ENCODE measurements at places on chromosomes 12 and 14. TPM values are rescaled to one million over a fixed set of nuclear protein-coding genes. Genes with fewer than 3 reads are reported as not detected.
A peak's percentile ranks its signal among the peaks of the same experiment; 100 is the strongest.

GRCh38 chr14:61607570-61608244, 87.6 kb upstream of the HIF1A start:
- DNase-seq: peak; percentile 19

- no peak for DNase-seq
Measured at GRCh38 chr12:53999559-54000115, 324 bp upstream of the HOXC9 start.

SPX gene
- not detected for total RNA-seq

RFX4 gene
- not detected for total RNA-seq

GRCh38 chr12:102063069-102063468, 1.3 kb upstream of the WASHC3 start:
- no peak for DNase-seq

GRCh38 chr14:103045371-103045869, 11.9 kb downstream of the CDC42BPB start:
- no peak for DNase-seq

- DNase-seq: no peak
Measured at GRCh38 chr14:89357655-89358297, 59.3 kb downstream of the FOXN3 start.

RAD9B gene
- total RNA-seq: 0.40 TPM

SMCO2 gene
- total RNA-seq: 0.22 TPM

PPM1H gene
- 0.40 TPM for total RNA-seq

GRCh38 chr12:54941659-54942058, 42.9 kb downstream of the TESPA1 start:
- DNase-seq: no peak

SERPINA6 gene
- total RNA-seq: not detected

GRCh38 chr14:102077382-102077709, 9.5 kb downstream of the HSP90AA1 start:
- DNase-seq: no peak

GRCh38 chr14:56131865-56132833, 13.9 kb downstream of the PELI2 start:
- no peak for DNase-seq

DNA sequence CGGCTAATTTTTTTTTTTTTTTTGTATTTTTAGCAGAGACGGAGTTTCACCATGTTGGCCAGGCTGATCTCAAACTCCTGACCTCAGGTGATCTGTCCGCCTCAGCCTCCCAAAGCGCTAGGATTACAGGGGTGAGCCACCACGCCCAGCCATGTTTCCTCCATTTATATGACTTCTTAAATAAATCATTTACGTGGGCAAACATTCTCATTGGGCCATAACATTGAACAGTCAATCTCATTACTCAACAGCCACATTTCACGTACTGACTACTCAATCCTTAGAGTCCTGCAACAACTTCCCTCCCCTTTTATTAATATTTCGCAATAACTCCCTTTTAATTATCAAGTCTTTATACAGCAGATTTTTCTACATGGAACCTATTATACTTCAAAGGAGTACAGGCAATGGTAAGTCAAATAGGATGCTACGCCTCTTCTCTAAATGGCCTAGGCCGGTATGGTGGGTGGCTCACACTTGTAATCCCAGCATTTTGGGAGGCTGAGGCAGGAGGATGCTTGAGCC, 7.4 kb upstream of the CSRNP2 start:
- no peak for DNase-seq

GRCh38 chr14:100547633-100548294, 39.5 kb downstream of the BEGAIN start:
- DNase-seq: peak; percentile 71

DNA sequence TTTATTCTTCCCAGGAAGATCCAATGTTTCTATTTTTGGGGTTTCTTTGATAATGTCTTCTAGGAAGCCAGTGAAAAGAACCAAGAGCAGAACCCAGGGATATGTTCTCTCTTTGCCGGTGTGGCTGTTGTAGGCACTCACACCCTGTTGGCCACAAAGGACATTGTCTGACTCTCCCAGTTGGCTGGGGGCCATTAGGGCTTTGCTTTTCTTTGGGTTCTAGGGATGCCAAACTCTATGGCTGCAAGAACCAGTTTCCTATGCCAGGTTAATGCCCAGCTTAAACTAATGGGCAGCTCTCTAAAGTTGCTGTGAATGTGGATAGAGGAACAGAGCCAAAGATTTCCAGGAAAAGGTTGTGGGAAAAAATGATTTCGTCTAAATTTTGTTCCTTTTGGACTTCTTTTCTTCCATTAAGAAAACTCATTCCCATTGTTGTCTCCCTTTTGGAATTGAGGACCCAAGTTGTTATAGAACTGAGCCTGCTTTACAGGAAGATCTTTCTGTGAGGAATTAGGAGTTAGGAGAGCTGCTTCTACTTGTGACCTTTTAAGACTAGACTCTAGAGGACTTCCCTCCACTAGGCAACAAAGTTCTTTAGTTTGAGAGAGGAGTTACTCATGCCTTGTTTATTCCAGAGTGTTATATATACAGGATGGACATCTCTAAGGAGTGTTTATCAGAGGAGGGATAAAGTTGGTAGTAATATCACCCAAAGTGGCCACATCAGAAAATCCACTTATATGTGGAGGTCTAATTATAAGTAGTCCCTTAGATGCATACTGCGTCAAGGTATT, 13.1 kb downstream of the COPZ1 start:
- DNase-seq: peak; percentile 22

- DNase-seq: no peak
Measured at GRCh38 chr12:19075711-19076340, 53.7 kb upstream of the PLEKHA5 start.

- DNase-seq: no peak
Measured at GRCh38 chr14:38121320-38122020, 86.2 kb upstream of the SSTR1 start.

GRCh38 chr12:25186038-25186787, 8.7 kb downstream of the DNAI7 start:
- DNase-seq: no peak

GRCh38 chr14:72443256-72443655, 450.6 kb downstream of the DPF3 start:
- no peak for DNase-seq

GRCh38 chr12:113850309-113851056, 115.6 kb downstream of the RBM19 start:
- DNase-seq: no peak

GRCh38 chr12:59708064-59708463, 112.2 kb downstream of the SLC16A7 start:
- DNase-seq: no peak

GRCh38 chr12:2152134-2152533, 99.3 kb downstream of the CACNA1C start:
- no peak for DNase-seq

NUMB gene
- 51.6 TPM for total RNA-seq

CD163 gene
- total RNA-seq: under 0.01 TPM

- DNase-seq: no peak
Measured at GRCh38 chr12:10943167-10943566, 4.1 kb upstream of the TAS2R14 start.

DNA sequence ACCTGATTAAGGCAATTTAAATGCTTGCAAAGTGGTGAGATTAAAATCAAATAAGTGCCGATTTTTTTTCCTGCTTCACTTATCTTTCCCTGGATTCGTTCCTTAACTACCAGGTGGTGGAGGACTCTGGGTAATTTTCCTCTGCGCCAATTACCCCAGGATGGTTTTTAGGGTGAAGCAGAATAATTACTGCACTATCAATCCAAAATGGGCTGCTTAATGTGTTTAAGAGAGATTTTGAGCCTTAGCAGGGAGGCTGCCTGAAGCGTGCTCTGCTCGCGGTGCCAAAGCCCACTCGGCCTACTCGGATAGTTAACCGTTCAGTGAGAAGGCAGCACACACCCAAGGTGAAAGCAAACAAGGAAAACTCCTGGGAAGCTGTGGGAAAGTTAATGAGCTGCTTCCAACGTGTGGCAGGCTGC, 274.9 kb upstream of the LMO3 start:
- DNase-seq: no peak

C12orf42 gene
- not detected for total RNA-seq

DNA sequence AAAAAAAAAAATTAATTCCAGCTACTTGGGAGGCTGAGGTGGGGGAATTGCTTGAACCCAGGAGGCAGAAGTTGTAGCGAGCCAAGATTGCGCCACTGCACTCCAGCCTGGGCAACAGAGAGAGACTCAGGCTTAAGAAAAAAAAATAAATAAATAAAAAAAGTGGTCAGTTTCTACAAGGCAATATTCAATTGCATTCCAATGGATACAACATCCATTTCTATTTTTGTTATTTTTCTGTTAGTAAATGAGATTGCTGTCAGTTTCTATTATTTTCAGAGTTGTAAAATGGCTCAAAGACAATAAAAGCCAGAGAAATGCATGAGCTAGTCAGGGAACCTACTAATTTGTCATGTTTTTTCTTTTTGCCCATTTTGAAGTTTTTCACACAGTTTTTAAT, 119.2 kb downstream of the PDE3A start:
- no peak for DNase-seq

DNA sequence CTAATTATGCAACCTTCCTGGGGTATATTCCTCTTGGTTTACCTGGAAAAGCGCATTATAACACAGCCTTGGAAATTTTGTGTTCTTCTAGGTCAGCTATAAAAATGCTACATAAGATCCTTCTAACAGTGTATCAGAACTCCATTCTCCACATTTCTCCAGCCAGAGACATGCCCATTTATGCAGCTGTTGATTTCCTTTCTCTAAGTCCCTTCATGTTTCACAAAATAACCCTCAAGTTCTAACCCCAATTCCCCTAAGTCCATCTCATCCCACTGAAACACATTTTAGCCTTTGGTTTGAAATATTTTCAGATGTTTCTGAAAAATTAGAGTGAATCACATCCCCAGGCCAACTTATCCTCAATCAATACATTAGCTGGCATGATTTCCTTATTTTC, 20.9 kb upstream of the HDAC7 start:
- no peak for DNase-seq

DNA sequence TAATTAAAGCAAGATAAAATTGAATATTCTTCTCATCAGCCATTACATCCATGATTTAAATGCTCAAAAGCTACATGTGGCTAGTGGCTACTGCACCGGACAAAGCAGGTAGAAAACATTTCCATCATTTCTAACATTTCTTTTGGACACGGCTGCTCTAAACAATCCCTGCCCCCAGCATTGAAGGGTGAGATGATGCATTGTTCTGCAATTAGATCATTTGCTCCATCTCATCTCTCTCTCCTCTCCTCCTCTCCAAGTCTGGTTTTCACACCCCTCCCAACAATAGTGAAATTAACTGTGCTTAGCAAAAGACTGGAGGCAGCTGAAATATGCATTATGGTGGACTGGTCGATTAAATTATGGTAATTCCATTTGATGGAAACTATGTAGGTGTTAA, 288.5 kb downstream of the KSR2 start:
- peak; percentile 93 for DNase-seq

DNA sequence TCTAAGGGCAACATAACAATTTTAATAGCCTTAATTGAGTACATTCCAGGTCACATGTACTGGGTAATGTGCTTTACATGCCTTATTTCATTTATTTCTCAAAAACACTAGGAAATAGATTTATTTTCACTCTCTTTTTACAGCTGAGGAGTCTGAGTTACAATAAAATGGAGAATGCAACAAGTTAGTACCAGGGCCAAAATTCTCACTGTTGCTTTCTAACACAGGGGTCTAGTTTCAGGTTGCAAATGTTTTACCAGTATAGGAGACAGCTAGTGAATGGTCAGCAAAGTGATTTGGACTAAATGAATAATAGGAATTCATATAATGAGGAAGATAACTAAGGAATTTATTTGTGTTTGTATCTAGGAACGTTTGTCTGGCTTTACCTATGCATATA, 137.3 kb downstream of the RASSF9 start:
- DNase-seq: no peak

EMC9 gene
- 20.4 TPM for total RNA-seq

- DNase-seq: no peak
Measured at GRCh38 chr12:102873077-102873476, 44.0 kb downstream of the PAH start.

All from lung microvascular endothelial cell (primary cell).